ENCODE measurements at places on chromosomes 2 and 18. TPM values are rescaled to one million over a fixed set of nuclear protein-coding genes. Genes with fewer than 3 reads are reported as not detected.

DNA sequence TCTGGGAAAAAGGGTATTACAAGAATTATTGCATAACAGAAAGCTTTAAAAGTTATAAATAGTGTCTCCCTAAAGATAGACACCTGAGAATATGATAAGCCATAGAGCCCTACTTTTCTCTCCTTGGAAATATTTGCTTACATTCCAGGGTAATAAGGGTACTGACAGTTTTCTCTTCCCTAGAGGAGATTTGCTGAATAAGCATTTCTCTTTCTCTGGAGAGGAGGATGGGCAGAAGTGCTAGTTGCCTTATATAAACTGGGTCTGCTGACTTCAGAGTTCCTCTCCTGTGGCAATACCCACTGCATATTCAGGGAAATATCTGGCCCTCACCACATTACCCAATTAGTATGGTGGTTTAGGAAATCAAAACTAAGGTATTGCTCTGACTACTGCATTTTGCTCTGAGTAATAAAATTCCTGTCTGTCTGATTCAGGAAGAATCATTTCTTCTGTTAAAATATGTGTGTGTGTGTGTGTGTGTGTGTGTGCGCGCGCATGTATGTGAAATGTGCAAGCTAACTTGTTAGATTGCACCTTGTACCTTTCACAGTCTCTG, 1391.3 kb downstream of the DSC3 start:
- DNase-seq = peak; percentile 43

DNA sequence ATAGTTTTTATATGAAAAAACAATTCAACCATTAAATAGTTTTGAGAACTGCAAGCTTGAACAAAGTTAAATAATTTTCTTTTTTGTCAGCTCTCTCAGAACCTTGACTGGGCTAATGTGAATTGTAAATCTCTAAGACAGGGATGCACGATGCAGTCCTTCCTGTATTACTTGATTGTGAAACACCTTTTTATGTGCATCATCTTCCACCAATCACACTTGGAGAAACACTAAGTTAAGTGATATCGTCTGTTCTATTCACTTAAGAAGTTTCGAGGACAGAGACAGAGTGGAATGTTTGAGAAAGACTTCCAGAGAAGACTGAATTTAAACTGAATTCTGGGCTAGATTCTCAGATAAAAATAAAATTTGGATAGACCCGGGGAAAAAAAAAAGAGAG, 238.2 kb downstream of the MREG start:
- DNase-seq = no peak

GRCh38 chr2:223542501-223542900, 59.7 kb downstream of the SCG2 start:
- no peak for DNase-seq

- no peak for DNase-seq
Observed at GRCh38 chr18:58102018-58102417, 58.0 kb downstream of the NEDD4L start.

DNA sequence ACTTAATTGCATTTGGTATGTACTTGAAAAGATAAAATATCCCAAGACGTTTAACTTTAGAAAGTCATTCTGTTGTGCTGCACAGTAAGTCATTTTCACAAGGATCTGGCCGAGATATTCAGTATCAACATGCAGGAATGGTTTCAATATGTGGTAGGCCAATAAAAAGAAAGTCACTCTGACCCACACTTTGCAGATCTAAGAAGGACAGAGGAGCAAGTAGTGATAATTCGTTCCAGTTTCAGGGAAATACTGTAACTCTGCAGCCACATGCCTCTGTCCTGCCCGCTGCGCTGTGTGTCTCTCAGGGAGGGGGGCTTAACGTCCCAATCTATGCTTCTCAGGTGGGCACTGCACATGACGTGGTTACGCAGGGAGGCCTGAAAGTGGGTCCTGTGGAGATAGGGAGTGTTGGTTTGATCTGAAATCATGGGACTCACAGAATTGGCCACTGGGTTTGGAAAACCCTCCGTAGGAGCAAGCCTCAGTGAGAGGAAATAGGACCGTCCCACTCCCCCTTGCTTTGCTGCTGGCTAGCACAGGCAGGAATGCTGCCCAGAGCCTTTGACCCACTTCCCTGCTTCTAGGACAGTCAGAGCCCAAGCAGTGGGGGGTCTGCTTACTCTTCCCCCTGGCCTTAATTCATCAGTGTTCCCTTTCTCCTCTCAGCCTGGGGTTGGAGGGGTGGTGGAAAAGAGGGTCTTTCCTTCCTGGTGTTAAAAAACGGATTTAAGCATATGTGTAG, 314.7 kb upstream of the SPRED2 start:
- DNase-seq = no peak

DNA sequence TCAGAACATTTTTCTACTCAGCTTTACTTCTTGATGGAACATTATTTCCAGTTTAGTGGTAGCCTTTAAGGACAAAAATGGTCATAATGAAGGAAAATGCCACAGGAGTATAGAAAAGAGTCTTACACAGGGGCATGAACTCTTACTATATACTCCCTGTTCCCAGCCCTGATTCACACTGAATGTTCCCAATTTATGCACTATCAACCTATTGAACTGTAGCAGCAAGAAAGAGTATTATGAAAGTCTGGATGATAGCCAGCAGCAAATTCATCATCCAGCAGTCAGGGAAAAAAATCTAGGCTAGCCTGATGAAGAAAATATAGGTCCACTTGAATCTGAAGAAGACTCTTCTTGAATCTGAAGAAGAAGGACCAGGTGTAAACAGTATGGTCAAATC, 1170.3 kb upstream of the CHAC2 start:
- DNase-seq = no peak

GRCh38 chr2:206798000-206798399, 32.6 kb downstream of the FASTKD2 start:
- DNase-seq = no peak

DNA sequence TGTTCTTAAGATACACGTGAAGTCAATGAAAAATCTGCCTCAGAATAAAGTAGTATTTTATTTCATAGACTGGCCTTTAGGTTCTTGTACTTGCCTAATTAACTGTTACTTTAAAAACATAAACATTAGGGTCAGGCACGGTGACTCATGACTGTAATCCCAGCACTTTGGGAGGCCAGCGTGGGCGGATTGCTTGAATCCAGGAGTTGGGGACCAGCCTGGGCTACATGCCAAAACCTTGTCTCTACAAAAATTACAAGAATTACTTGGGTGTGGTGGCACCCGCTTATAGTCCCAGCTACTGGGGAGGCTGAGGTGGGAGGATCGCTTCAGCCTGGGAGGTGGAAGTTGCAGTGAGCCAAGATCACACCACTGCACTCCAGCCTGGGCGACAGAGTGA, 16.0 kb upstream of the SNORC start:
- peak; percentile 85 for DNase-seq

DNA sequence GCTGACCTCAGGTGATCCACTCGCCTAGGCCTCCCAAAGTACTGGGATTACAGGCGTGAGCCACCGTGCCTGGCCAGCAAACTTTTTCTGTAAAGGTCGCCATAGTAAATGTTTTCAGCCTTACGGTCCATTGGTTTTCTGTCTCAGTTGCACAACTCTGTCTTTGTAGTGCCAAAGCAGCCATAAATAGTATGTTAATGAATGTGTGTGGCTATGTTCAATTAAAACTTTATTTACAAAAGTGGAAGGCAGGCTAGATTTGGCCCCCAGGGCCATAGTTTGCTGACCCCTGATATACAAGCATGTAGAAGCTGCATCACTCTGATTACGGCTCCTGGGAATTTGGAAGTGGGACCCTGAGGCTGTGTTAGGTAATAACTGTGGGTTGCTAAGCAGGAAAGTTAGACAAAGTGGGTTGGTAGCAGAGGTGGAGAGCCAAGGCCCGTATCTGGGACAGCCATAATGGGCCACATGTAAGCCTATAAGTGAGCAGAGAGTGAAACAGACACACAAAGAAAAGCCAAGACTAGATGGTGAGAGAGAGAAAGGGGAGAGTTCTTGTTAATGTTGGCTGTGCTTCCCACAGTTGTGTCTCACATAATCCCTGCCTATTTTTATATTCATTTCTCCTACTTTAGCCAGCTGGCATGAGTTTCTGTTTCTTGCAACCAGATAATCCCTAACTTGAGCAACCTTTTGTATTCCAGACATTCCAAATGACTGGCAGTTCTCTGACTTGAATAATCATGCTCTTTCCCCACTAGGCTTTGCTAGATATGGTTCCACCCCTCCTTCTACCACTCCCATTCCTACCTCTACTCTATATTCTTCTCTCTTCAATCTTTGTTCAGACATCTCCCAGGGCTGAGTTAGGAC, 223.3 kb upstream of the STON1 start:
- peak; percentile 59 for DNase-seq

GRCh38 chr2:48016225-48017019, 110.1 kb upstream of the FBXO11 start:
- DNase-seq = no peak

DNA sequence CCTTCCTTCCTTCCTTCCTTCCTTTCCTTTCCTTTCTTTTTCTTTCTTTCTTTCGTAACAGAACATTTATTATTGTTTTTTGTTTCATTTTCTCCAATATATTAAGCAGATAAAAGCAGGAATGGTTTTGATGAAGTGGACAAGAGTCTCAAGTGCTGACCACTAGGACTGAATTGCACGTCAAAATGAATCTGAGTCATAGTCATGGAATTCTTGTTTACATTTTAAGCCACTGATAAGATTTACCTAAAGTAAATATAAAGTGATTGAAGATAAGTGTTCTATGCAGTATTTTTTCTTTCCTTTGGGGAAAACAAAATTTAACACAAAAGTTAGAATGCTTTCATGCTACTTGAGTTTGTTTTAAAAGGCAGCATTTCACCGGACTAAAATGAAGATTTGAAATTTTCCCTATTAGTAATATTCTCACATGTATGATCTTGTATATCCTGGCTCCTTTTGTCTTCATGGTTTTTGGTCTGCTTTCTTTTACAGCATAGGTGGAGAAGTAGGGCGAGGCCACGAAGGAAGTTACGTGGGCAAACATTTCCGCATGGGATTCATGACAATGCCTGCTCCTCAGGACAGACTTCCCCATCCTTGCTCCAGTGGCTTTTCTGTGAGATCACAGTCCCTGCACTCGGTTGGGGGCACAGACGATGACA, 113.5 kb downstream of the NYAP2 start:
- DNase-seq = peak; percentile 7

The GAD1 gene
- 0.29 TPM for total RNA-seq

The LYPD6 gene
- total RNA-seq = 16.6 TPM

The TCF23 gene
- total RNA-seq = not detected

The ELOA2 gene
- total RNA-seq = not detected

The SCLY gene
- total RNA-seq = 24.4 TPM

The IL1RN gene
- not detected for total RNA-seq

The STPG4 gene
- 0.19 TPM for total RNA-seq

The CROCC2 gene
- total RNA-seq = not detected
